Mesothelial cell of epicardium (in vitro differentiated cells): ENCODE measurements at places on chromosomes 7 and 10.

DNA sequence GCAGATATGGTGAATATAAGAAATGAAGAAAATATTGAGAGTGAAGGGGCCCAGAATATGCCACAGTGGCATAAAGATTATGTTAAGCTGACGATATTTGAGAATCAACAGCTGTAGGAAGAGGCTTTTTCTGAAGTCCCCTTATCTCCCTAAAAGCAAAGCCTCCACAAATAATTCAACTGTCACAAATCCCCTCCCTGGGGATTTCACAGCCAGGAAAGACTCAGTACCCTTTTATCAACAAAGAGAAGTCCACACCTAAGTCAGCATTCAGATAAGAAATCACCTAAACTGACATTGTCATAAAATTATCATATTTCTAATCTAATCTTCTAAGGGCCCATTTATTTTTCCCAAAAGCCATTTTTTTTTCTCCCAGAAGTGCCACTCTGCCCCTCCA lies 284.9 kb upstream of the VWC2 start:
- DNase-seq, result no peak
- no peaks in the 10 kb centered on the region for H3K36me3 ChIP-seq
- H3K4me1 ChIP-seq, result peaks cover 15% of the 10 kb centered on the region
- no peaks in the 10 kb centered on the region for H3K27me3 ChIP-seq

GRCh38 chr10:5888843-5889623 lies 660 bp downstream of the ANKRD16 start:
- peak overlapping the region; percentile 91 for H3K4me3 ChIP-seq
- DNase-seq, result peak; percentile 66
- peaks cover 20% of the 10 kb centered on the region for H3K36me3 ChIP-seq
- no peaks in the 10 kb centered on the region for H3K27me3 ChIP-seq
- H3K27ac ChIP-seq, result peak overlapping the region; percentile 92
- H3K4me1 ChIP-seq, result peaks cover 40% of the 10 kb centered on the region

- H3K4me1 ChIP-seq, result no peaks in the 10 kb centered on the region
- DNase-seq, result peak; percentile 27
- no peak overlapping the region for H3K4me3 ChIP-seq
- no peak overlapping the region for H3K27ac ChIP-seq
- H3K27me3 ChIP-seq, result peaks cover 22% of the 10 kb centered on the region
These were observed 44.4 kb downstream of the JAKMIP3 start for GRCh38 chr10:132110111-132110521.

- no peak overlapping the region for H3K4me3 ChIP-seq
- peaks cover 57% of the 10 kb centered on the region for H3K4me1 ChIP-seq
- no peaks in the 10 kb centered on the region for H3K27me3 ChIP-seq
These were observed 258.1 kb downstream of the STK31 start for GRCh38 chr7:23967949-23968599.

- peaks cover 32% of the 10 kb centered on the region for H3K4me1 ChIP-seq
- no peaks in the 10 kb centered on the region for H3K27me3 ChIP-seq
- no peaks in the 10 kb centered on the region for H3K36me3 ChIP-seq
- peak overlapping the region; percentile 94 for H3K4me3 ChIP-seq
These were observed 539 bp upstream of the MKLN1 start for GRCh38 chr7:131327049-131327625.

GRCh38 chr7:11416641-11417458 lies 415.1 kb downstream of the THSD7A start:
- no peak for DNase-seq
- no peaks in the 10 kb centered on the region for H3K27me3 ChIP-seq
- H3K27ac ChIP-seq, result no peak overlapping the region
- peaks cover 33% of the 10 kb centered on the region for H3K36me3 ChIP-seq
- H3K4me3 ChIP-seq, result no peak overlapping the region
- no peaks in the 10 kb centered on the region for H3K4me1 ChIP-seq

DNA sequence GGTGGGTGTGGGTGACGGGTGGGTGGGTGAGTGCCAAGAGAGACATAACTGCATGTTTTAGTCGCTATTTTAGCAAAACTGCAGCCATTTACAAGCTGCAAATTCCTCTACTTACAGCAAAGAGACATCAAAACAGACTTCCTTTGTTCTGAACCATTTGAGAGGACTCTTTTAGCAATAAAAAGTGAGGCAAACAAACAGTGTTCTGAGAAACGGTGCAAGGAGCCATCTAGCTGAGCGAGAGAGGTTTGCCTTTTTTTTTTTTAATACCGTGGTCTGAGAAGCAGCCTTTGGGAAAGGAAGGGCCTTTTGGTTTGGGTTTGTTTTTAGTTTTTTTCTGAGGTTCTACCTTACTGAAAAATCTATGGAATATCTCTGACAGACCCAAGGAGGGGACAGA lies 62.9 kb downstream of the SCRN1 start:
- H3K4me1 ChIP-seq, result no peaks in the 10 kb centered on the region
- H3K36me3 ChIP-seq, result peaks cover 21% of the 10 kb centered on the region
- H3K27ac ChIP-seq, result peak overlapping the region; percentile 47
- no peaks in the 10 kb centered on the region for H3K27me3 ChIP-seq
- H3K4me3 ChIP-seq, result no peak overlapping the region
- no peak for DNase-seq
